ENCODE measurements at places on chromosomes 7 and 10.

DNA sequence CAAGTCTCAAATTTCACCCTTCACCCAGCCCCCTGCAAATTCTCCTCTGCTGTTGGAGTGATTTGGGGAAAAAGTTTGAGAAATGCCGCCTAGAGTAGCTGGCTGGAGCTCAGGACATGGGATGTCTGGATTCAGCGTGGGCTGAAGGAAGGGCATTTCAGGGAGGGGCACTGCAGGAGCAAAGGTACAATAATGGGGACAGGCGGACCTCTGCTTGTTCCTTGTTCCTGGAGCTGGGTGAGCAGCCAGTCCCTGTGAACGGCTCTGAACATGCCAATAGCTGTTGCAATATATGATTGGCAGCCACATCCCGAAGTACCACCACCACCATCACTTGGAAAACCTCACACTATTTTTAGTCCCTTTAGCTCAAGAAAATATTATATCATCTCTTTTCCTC is 23.4 kb downstream of the ADRA2A start:
- no peak for DNase-seq

DNA sequence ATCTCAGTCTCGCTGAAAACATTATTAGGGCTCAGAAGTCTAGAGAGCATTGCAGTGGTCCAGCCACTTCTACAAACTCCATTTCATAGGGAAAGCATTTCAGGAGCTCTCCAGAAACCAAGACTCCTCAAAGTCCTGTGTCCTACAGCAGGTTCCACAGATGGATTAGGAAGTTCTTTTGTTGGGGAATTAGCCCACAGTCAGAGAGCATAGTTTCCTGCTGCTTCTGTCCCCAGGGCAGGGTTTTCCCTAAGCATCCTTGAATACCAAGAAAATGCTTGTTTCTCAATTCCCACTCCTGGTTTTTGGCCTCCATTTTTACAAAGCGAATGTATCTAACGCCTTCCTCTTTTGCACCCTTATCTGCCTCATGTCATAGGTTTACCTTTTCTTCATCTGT is 235.9 kb upstream of the PODXL start:
- DNase-seq: no peak

GRCh38 chr10:110724116-110724921 is 80.2 kb downstream of the RBM20 start:
- no peak for DNase-seq

- peak; percentile 48 for DNase-seq
Observed at GRCh38 chr7:159030490-159031134, 114.1 kb downstream of the VIPR2 start.

- DNase-seq: no peak
Observed at GRCh38 chr10:45023426-45023825, 22.7 kb downstream of the ZNF22 start.

DNA sequence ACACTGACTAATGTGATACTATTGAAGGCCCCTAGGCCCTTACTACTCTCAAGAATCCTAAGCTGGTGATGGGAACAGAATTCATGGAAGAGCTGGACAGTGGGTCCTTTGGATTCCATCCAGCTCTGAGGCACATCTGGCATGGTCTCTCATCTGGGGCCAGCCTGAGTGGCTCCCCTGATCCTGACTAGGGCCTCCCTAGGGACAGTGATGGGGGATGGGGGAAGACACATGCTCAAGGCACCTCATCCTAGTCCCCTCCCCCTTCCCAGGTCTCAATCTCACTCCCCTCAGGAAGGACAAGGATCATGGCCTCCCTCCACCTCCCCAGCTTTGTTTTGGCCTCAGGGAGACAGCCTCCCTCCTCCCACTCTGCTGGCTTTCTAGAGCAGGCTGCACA is 1.8 kb downstream of the KCNIP2 start:
- DNase-seq: no peak

- no peak for DNase-seq
Observed at GRCh38 chr7:113891031-113891350, 27.8 kb downstream of the PPP1R3A start.

- DNase-seq: no peak
Observed at GRCh38 chr7:1214516-1214915, 18.2 kb upstream of the UNCX start.

GRCh38 chr7:90586091-90586490 is 10.0 kb upstream of the CDK14 start:
- no peak for DNase-seq

- peak; percentile 41 for DNase-seq
Observed at GRCh38 chr10:125151553-125152449, 8.6 kb downstream of the CTBP2 start.

- no peak for DNase-seq
Observed at GRCh38 chr7:134724606-134725005, 54.8 kb upstream of the CALD1 start.

GRCh38 chr10:119495021-119495505 is 47.5 kb downstream of the RGS10 start:
- no peak for DNase-seq

GRCh38 chr7:130379532-130379920 is 768 bp upstream of the CPA1 start:
- DNase-seq: no peak

- DNase-seq: no peak
Observed at GRCh38 chr7:143437578-143437977, 5.7 kb upstream of the TAS2R60 start.

- DNase-seq: no peak
Observed at GRCh38 chr10:55979203-55979602, 381.9 kb downstream of the ZWINT start.

DNA sequence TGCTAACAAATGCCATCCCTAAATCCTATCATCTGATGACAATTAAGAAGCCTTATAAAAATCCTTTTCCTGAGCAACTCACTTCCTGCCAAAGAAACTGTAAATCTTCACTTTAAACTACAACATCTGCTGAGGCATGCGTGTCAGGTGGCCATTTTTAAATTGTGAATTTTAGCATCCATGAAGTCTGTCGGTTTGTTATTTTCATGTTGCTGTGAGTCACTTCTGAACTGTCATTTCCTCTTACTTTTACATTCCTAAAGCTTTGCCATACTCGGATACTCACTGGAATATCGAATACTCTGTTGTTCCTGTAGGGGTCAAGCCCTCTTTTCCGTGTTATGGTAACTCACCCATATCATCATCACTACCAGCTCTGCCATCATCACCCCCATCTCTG is 34.3 kb upstream of the TMEM26 start:
- DNase-seq: no peak

DNA sequence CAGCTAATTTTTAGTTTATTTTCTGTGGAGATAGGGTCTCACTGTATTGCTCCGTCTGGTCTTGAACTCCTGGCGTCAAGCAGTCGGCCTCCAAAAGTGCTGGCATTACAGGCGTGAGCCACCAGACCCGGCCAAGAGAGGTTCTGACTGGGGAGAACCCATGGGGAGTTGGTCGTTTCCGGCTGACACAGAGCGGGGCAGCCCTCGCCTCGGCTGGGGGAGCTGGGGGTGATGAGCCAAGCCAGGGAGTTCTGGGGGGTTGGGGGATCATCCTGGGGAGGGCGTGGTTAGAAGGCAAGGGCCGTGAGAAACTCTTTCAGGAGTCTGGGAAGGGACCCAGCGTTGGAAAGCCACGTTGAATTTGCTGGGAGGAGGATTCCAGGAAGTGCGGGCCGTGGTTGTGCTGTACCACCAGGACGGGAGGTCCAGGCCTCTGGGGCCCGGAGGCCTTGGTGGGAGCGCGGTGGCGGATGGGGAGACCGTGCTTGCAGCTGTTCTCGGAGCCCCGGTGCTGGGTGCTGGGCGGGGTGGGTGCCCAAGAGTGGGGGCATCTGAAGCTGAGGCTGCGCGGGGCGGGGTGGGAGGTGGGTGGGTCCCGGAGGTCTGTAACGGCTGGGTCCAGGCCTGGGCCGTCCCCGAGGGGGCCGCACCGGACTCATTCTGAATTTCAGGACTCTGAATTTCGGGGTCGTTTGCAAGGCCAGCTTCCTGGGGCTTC is 8.4 kb upstream of the ZNF853 start:
- DNase-seq: no peak

GRCh38 chr10:77806511-77807157 is 119.9 kb downstream of the DLG5 start:
- no peak for DNase-seq

- no peak for DNase-seq
Observed at GRCh38 chr7:140876519-140877248, 48.0 kb downstream of the BRAF start.

GRCh38 chr10:34544400-34544799 is 270.7 kb downstream of the PARD3 start:
- no peak for DNase-seq

DNA sequence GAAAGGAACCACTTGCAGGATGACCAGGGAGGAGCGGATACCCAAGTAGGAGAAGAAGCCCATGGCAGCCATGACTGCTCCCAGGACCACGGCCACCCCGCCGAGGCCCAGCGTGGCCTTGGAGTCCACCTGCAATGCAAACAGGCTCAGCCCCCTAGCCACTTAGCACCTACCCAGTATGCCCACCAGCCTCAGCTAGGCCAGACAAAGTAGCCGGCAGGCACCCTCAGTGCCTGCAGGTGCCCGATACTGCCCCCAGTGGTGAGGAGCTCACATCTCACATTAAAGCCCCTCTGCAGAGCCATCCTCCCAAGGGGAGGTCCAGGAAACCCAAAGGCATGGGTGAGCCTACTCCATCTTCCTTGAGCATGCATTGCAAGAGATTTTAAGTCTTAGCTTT is 6.6 kb downstream of the NPC1L1 start:
- DNase-seq: peak; percentile 49

GRCh38 chr10:71393841-71394475 is 2.8 kb upstream of the CDH23 start:
- DNase-seq: no peak

GRCh38 chr10:129853562-129853903 is 110.5 kb downstream of the EBF3 start:
- no peak for DNase-seq

- peak; percentile 53 for DNase-seq
Observed at GRCh38 chr7:119175911-119176627, 951.6 kb downstream of the ANKRD7 start.

DNA sequence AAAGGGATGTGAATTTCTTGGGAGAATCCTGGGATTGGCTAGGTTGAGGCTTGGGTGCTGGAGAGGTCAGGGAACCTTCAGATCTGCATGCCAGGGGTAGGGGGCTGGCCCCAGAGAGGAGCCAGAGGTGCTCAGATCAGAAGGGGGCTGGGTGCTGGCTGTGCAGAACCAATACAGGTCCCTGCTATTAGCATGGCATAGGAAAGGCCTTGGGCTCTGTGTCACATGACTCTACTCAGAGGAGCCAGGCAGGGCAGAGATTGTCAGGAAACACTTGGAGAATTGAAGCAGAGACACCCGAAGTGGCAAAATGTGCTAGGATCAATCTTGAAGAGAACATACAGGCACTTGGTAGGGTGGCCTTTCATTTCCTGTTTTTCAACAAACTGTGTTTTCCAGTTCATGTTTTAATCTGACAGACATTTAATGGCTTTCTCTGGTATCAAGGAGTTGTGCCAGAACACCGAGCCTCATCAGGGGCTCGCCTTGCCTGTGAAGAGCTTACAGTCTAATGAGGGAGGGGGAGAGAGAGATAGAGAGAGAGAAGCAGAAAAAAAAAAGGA is 498.9 kb downstream of the RPS24 start:
- DNase-seq: no peak

GRCh38 chr10:71081229-71081560 is 131.2 kb upstream of the UNC5B start:
- no peak for DNase-seq

- DNase-seq: no peak
Observed at GRCh38 chr7:42461537-42461936, 224.5 kb upstream of the GLI3 start.

- DNase-seq: no peak
Observed at GRCh38 chr10:71040846-71041605, 152.7 kb upstream of the PCBD1 start.

DNA sequence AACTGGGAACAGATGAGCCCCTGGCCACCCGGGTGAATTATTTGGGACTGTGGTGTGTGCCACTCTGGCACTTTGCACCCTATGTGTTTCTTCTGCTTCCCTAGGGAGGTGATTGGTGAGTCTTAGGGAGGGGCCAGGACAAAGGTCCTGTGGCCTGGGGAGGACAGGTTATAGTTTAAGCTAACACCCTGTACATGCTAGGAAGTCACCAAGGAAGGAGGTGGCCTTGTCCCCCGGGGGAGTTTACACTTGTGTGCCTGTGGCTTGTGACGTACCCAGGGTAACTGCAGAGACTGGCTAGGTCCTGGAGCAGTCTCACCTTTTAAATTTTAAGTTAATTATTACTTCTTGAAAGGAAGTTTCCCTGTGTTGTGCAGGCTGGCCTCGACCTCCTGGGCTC is 196.2 kb downstream of the BAMBI start:
- DNase-seq: no peak

GRCh38 chr7:79361214-79361613 is 92.3 kb downstream of the MAGI2 start:
- DNase-seq: no peak

- DNase-seq: no peak
Observed at GRCh38 chr7:16889305-16889704, 7.5 kb upstream of the AGR3 start.

DNA sequence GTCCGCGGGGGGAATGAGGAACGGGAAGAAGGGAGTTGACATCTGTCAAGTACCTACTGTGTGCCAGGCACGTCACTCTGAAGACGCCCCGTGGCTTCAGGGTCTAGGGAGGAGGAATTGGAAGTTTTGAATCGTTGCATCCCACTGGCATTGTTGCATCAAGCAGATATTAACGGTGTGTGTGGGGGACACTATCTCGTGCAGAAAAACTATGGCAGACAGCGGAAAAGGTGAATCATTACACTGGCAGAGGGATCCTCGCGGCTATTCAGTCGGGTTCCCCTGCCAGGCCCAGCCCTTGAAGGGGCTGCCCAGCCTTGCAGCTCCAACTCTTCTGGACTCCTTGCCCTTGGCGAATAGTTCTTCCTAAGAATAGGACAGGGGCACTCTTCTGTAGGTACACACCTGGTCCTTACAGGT is 1.0 kb upstream of the KIAA1549 start:
- DNase-seq: no peak

DNA sequence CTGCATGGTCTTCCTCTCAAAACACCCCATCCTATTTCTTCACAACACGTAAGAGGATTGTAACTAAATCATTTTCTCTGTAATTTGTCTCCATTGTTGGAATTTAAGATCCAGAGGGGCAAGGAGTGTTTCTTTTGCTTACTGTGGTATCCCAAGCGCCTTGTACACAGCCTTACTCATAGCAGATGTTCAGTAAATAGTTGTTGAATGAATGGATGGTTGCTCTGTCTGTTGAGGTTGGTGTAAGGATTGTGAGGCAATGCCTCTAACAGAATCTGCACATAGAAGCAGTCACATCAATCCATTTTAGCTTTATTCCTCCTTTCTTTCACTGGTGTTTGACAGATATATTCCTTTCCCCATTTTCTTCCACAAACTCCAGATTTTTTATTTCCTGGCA is 90.1 kb downstream of the ZNF365 start:
- DNase-seq: no peak

Measured in NCI-H2029 (cell line).